Sigmoid colon (tissue), 7 donors: ENCODE measurements at places on chromosomes 16 and 17. TPM values are rescaled to one million over a fixed set of nuclear protein-coding genes. Genes with fewer than 3 reads are reported as not detected.

GRCh38 chr17:40191237-40192208 is 14.3 kb downstream of the RAPGEFL1 start:
- DNase-seq, result peak; percentile 89

DNA sequence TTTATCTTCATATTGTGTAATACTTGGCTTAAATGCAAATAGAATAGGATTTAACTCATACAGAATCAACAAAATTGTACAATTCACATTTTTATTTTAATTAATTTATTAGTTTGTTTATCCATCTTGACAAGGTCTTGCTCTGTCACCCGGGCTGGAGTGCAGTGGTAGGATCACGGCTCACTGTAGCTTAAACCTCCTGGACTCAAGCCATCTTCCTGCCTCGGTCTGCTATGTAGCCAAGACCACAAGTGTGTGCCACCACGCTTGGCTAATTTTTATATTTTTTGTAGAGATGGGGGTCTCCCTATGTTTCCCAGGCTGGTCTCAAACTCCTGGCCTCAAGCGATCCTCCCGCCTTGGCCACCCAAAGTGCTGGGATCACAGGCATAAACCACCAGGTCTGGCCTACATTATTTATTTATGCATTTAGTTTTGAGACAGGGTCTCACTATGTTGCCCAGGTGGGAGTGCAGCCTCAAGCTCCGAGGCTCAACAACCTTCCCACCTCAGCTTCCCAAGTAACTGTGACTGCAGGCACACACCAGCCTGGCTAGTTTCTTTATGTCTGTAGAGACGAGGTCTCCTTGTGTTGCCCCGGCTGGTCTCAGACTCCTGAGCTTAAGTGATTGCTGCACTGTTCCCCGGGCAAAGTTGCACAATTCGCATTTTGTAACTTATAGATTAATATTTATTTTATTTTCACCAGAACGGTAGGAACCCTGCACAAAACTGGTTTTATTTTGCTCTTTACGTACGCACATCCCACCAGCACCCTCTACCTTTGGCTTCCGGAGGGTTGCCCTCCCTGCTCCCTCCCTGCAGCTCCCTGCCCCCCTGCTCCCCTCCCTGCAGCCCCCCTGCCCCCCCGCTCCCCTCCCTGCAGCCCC is 4.9 kb downstream of the DPEP1 start:
- no peak for DNase-seq

SAP30BP gene
- total RNA-seq, result 60.4 TPM

RPRML gene
- total RNA-seq, result not detected

ZSCAN10 gene
- total RNA-seq, result not detected
